ENCODE measurements at places on chromosomes 2 and 18.
A peak's percentile ranks its signal among the peaks of the same experiment; 100 is the strongest.

DNA sequence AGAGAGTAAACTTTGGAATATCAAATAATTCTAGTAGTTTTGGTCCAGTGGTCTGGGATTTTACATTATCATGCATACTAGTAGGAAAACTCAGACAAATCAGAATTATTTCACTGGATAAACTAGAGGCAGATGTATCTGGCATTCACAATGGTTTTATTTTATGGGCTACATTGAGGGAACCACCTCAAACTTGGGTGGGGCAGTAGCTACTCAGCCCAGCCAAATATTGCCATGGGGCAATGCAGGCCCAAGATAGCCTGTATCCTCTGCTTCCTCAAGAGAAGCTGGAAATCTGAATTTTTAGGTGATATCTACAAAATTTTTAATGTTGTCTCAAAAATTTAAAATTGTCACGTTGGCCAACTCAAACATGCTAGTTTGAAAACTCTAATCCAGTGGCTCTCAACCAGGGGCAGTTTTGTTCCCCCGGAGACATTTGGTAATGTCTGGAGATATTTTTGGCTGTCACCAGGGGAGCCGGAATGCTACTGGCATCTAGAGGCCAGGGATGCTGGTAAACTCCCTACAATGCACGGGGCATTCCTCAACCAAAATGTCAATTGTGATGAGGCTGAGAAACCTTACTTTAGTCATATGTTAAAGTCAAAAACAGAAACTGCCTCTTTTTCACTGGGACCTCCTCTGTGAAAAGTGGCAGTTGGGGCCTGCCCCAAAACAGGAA, 172.8 kb upstream of the SPRED2 start:
- DNase-seq = no peak

DNA sequence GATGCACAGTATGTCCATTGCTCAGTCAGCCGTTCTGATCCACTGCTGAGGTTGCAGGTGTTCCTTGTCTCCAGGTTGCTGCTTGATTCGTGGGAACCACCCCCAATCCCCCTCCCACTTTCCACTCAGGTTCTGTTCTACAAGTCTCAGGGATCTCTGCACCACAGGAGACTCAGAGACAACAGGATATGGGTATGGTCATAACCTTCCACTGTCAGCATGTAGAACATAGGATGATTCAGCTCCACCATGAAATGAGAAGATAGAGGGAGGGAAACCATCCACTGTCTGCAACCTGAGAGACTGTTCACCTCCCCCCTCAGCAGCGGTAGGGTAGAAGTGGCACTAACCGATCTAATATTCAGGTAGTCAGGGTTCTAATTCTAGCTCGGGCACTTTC, 19.0 kb upstream of the KLF7 start:
- DNase-seq = peak; percentile 52

DNA sequence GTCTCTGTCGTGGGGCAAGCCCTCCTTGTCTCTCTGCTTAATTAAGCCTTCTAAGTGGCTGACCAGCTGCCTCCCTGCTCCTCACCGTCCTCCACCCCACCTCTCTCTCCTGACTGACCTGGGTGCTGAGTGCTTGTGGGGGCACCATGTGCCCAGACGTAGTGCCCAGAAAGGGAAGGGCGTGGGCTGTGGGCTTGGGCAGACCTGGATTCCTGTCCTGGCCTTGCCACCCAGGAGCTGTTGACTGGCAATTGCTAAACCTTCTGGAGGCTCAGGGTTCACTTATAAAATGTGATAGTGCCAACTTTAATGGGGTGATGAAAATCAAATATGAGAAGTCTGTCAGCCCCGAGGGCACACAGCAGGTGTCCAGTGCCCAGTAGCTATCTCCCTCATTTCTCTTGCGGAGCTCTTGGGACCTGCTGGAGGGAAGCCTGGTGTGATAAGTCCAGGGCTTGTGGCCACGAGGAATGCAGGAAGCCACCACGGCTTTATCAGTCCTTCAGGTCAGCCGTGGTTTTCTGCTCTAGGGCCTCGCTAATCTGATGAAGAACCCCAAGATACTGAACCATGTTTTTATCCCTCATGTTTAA, 22.0 kb upstream of the INHBB start:
- DNase-seq = peak; percentile 30

- no peak for DNase-seq
Observed at GRCh38 chr2:145260081-145260480, 740.2 kb upstream of the ZEB2 start.

- no peak for DNase-seq
Observed at GRCh38 chr2:69988086-69988635, 26.7 kb upstream of the ASPRV1 start.

DNA sequence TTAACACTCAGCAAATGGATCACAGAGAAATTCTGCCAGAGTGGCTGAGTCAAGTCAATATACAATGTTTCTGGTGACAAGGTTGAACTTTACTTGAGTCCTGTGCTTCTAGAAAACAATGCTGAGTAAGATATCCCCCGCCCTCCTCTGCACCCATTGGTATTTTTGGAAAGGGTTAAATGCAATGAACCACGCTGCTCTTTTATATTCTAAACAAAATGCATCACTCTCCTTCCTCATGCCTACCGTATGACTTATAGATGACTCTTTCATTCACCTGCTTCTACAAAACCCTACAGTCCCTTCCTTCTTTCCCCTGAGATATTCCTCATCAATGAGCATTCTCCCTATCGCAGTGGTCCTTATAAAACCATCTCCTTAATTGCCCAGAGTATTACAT, 168.8 kb downstream of the TXNL1 start:
- no peak for DNase-seq

DNA sequence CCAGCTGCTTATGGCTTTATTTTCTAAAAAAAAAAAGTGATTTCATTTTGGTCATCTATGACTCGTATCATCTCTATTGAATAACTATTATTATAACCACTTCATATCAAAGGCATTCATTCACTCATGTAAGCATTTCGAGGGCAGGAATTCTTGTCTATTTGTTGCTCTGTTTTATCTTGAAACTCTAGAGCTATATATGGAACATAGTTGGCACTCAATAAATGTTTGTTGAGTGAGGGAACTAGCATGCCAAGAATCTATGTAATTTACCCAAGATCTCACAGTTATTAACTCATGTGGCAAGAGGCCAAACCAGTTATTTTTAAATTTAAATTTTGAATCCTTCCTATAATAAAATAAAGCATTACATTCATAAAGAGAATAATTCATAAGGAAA, 470.1 kb downstream of the TMX3 start:
- peak; percentile 81 for DNase-seq

- DNase-seq = no peak
Observed at GRCh38 chr2:4340536-4340935, 637.2 kb downstream of the DCDC2C start.

- DNase-seq = peak; percentile 29
Observed at GRCh38 chr2:137185378-137186078, 420.2 kb downstream of the THSD7B start.

Data from EH (cell line).